Fibroblast of pulmonary artery (primary cell): ENCODE measurements at places on chromosomes 5 and 9.

GRCh38 chr9:87249029-87249428 lies 248.6 kb upstream of the DAPK1 start:
- no peak for DNase-seq

DNA sequence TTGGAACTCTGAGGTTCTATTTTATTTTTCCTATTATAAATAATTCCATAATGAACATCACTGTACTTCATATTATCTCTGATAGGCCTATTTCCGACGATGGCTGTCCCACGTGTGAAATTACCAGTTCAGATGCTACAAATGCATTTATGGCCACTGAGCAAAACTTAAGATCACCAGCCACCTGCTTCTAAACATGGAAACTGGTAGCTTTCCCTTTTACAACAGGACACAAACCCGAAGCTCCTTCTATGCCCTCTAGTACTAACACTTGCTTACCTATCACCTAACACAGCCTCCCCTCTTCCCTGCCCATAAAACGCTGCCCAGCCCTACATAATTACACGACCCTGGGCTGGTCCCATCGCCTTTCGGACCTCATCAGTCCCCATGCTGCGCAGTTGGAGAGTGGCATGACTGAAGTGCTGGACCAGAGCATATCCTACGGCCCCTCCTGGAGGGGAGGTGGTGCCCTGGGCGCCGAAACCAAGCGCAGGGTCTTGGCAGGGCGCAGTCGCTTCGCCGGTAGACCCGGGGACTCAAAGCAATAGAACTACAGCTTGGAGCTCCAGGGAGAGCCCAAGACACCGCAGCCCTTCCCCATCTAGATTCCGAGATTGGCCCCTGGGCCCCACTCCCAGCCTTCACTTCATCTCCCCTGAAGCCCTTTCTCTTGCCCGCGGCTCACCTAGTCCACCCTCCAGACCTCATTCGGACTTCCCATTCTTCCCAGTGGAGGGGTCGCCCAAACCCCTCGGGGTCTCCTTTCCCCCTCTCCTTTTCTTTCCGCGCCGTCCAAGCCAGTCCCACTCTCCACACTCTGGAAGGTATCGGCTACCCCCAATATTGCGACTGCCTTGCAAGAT lies 1.0 kb upstream of the SAP30L start:
- DNase-seq = no peak

GRCh38 chr5:106699198-106699597 lies 971.5 kb downstream of the EFNA5 start:
- DNase-seq = no peak

DNA sequence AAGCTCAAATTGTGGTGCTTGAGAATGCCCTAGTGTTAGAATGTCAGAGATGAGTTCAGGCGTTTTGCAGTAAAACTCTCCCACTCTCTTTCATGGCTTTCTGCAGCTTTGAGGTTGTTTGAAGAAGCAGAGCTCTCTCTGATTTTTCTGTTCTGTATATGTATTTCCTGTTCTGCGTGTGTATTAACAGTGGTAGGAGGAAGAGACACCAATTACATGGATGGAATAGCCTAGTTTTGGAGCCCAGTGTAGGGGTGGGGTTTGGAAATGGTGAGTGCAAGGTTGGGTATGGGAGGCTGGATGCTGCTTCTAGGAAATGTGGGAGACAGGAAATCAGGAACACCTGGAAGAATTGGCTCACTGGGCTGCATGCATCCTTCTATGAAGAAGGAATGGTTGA lies 12.4 kb downstream of the LARP1 start:
- DNase-seq = no peak

DNA sequence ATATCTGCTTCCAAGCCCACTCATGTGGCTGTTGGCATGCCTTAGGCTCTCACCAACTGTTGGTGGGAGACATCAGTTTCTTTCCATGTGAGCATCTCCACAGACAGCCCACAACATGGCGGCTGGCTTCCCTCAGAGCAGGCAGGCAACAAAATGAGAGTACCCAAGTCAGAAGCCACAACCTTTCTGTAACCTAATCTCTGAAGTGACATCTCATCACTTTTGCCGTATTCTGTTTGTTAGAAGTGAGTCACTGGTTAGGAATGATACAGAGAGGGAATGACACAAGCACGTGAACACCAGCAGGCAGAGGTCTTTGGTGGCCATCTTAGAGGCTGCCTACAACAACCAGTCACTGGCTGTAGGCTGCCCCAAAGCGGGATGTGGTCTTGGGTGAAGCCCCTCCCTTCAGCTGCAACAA lies 88.6 kb upstream of the RASGRF2 start:
- peak; percentile 49 for DNase-seq

GRCh38 chr5:121399879-121400278 lies 451.8 kb upstream of the FTMT start:
- no peak for DNase-seq

- peak; percentile 70 for DNase-seq
Measured at GRCh38 chr5:78540335-78541085, 108.1 kb downstream of the LHFPL2 start.

- DNase-seq = no peak
Measured at GRCh38 chr5:23084815-23085214, 231.7 kb upstream of the CDH12 start.

GRCh38 chr5:118354797-118355196 lies 633.5 kb downstream of the DTWD2 start:
- no peak for DNase-seq

DNA sequence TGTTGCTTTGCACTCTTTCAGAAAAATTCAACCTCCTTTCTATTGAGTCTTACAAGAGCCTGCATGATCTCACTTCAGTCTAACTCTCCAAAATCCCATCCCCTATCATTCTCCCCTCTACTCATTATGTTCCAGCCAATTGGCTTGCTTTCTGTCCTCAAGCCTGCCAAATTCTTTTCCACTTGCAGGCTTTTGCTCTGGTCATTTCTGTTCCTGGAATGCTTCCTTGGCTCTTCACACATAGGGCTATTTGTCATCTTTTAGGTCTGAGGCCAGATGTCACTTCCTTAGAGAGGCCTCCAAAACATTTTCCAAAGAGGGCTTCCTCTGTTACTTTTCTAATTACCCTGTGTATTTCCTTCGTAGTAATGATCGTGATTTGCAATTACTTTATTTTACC lies 11.8 kb upstream of the CHD1 start:
- peak; percentile 57 for DNase-seq

DNA sequence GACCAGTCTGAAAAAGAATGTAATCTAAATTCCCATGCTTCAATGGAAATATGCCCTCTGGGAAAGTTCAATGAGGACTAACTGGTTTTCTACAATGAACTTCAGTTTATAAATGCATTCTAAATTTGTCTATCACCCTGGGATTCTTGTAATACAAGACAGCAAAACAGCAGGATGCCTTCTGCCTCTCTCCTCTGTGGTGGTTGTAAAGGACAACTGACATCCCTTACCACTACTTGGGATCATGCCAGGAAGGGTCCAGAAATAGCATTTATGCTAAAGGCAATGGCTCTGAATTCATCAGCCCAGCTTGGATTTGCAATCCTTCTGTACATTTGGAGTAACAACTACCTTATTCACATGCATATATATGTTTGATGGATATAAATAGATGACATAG lies 97.3 kb upstream of the ADAMTS16 start:
- DNase-seq = no peak

DNA sequence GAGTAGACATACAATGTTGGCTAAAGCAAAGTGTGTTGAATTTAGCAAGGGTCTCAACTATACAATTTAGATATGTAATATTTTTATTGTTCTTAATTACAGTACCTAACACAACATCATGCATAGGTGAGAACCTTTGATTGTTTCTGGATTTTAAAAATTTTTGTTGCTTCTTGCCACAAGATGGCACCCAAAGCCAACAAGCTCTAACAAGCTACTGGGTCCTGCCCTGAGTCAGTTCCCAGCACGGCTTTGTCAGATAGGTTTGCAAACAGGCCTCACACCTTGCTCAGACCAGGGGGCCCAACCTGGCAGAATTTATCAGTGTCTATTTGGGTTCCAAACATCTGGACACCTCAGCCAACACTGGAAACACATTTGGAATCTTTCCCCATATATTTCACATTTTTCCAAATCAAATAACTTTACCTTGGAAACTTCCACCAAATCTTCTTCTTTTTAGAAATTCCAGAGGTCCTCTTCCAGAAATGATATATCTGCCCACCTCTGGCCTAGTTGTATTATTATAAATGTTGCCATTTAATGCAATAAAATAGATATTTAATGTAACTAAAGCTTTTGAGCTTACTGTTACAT lies 49.5 kb upstream of the EGFLAM start:
- peak; percentile 51 for DNase-seq

DNA sequence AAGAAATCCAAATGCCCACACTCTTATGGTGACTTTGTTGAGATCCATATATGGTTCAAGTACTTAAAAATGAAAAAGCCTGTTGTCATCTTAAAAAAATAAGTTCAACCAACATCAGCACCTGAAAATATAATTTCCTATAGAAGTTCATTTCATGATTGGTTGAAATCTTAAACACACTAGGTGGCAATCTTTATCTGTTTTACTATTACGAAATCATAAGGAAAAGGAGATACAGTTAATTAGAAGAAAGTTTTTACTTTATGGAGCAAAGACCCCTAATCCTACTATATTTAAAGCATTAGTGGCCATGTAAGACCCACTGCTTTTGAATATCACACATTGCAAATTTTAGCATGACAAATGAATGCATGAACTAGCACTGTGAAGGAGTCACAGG lies 616.0 kb downstream of the RAB3C start:
- DNase-seq = no peak

DNA sequence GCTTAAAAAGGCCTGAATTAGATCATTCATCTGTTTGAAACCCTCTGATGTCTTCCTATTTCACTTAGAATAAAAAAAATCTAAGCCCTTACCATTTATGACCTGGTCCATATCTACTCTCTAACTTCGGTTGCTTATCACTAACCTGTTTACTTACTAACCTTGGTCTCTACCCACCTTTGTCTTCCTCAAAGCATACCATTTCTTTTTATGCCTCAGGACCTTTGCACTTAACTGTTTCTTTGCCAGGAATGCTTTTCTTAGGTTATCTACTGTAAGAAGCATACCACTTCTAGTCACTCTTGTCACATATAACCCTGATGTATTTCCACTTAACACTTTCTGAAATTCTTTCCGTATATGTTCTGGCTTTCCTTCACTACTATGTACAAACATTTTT lies 67.0 kb downstream of the UHRF2 start:
- no peak for DNase-seq

DNA sequence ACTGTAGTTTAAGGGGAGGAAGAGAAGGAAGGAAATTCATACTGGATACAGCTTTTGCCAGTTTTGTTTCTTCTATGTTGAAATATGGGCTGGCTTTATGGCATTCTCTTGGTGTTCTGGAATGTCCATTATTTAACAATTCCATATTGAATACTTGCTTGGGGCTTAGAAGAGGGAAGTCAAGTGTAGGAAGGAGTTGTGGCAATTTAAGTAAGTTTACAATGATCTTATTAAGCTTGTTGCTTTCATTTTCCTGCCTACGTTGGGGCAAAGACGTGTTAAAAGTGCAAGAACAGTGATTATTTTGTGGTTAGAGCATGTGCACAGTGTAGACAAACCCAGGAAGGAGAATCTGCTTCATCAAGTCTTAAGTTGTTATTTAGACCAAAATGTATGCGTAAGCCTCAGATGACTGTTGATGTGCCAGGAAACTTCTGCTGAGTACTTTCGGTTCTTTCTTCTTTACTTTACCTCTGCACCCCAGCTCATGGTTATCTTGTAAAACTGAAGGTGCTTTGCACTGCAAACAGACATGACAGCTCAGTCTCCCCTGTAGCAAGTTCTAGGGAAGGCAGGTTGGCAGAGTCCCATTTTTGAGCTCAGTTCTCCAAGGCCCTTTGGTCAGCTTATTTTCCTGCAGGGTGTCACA lies 75.8 kb downstream of the F2RL2 start:
- DNase-seq = no peak

DNA sequence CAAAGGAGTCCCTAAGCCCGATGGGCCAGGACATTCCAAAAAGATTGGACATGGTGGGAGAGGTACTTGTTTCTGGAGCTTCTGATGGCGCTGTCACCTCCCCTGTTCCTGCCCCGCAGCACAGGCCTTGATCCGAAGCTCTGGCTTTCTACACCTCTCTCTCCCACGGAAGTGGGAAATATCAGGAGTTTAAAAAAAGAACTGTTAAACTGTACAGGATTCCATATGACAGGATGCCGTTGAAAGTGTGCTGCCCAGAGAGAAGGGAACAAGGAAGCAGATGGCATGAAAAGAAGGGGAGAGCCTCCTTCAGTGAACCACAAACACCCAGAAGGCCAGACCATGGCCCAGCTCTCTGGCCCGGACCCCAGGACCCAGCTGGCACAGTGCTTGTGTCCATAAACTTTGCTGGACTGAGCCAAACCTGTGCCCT lies 26.8 kb upstream of the SLC2A8 start:
- no peak for DNase-seq

GRCh38 chr9:123562844-123563346 lies 206.9 kb downstream of the CRB2 start:
- DNase-seq = peak; percentile 68

DNA sequence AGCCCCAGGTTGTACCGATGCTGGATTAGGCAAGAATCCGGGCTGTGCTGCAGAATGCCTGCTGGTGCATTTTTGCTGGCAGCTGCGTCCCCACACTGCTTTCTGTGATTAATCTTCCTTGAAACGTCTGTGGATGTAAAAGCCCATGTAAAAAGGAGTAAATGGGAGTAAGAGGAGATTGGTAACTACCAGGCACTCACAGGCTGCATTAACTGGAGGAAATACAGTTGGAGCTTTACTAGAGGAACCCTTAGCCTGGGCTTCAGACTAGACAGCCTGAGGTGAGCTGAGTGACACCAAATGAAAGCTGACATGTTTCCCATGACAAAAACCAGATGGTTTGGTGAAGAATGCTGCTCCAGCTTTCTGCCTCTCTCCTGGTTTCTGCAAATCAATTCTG lies 190.4 kb upstream of the GAS1 start:
- no peak for DNase-seq

DNA sequence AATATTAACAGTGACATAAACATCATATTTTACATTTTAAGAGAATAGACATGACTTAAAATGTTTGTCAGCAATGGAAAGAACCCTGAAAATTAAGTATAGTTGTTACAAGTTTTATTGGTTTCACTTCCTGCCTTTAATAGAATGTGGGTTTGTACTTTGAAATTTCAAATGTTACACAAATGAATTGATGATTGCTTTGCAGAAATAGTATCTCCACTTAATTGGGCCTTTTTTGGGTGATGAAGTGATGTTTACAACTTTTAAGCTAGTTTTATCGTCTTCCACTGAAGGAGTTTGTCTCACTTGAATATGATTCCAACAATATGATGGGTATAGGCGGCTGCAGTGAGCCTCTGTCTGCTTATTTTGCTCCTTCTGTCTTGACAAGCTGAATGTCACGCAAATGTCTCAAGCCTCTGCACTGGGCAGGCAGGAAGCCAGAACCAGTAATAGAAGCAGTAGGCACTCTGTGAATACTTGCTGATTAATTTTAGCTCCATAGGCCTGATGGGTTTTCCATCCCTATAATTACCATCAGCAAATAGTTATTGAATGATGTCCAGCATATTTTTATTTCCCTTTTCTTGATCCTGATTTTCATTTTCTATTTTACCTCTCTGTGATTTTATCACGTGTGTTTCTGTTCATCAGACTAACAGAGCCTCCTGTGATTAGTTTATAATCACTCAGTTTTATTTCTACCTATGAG lies 10.6 kb upstream of the NR3C1 start:
- no peak for DNase-seq
